ENCODE measurements at places on chromosomes 4 and X.
A peak's percentile ranks its signal among the peaks of the same experiment; 100 is the strongest.

GRCh38 chrX:135287266-135287823, 21.9 kb upstream of the ETDC start:
- no peak for DNase-seq

- DNase-seq, result peak; percentile 50
Observed at GRCh38 chr4:121277194-121278105, 103.4 kb downstream of the QRFPR start.

DNA sequence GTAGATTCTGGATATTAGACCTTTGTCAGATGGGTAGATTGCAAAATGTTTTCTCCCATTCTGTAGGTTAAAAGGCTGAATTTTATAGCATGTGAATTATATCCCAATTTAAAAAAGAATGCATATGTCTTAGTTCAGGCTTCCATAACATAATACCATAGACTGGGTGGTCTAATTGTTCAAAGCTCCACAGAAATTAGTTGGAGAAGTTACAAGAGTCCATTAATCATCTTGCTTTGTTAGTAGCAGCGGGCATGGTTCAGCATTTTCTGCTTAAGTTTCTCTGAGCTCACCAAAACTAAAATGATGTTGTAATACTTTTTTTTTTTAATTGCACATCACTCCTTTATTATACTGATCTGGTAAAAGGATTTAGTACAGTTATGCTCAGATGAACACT, 1.8 kb downstream of the PGAM4 start:
- DNase-seq, result no peak

DNA sequence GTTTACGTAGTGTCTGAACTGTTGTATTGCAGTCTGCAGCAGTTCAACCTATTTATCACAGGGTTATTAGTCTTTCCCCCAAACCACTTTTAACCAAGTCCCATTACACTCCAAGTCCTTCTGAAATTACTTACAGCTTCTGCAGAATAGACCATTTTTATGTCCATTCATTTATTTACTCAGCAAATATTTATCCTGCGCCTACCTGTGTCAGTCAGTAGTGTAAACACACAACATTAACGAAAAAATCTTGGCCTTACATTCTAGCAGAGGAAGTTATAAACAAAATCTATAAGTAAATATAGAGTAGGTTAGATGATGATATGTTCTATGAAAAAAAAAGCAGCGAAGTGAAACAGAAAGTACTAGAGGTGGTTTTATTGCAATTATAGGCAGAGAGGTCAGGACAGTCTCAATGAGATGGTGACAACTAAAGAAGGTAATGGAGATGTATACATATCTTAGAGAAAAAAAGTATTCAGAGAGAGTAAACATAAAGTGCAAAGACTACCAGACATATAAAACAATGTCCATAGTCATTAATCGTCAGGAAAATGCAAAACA, 534.7 kb downstream of the KCNIP4 start:
- no peak for DNase-seq

GRCh38 chrX:126342859-126343258, 176.8 kb upstream of the DCAF12L2 start:
- DNase-seq, result no peak

DNA sequence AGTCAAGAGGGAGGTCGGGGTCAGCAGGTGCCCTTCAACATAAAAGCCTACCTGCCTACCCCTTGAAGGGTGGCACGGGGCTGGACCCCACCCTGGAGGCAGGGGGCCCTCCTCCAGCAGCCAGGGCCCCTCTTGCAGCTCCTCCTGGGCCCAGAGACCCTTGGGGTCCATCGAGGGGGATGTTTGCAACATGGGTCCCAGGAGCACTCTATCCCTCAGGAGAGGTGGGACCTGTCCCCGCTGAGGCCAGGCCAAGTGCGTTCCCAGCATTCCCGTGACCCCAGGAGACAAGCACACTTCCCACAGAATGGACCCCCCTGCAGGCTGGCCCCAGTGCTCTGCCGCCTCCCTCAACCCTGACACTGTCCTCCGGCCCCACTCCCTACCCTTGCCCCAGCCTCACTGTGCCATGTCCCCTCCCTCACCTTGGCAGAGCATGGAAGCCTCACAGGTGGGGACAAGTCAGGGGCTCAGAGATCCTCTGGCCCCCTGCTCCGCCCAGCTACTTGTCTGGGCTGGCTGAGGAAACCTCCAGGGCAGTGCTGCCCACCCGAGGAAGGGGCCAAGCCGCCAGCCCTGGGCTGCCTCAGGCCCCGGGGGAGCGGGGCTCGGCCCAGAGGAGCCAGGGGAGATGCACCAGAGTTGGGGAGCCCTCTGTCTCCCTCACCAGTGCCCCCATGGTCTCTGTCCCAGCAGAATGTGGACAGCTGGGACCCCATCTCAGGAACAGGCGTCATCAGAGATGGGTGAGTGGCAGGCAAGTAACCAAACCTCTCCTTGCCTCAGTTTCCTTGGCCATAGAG, 2.2 kb downstream of the MXD4 start:
- DNase-seq, result no peak

DNA sequence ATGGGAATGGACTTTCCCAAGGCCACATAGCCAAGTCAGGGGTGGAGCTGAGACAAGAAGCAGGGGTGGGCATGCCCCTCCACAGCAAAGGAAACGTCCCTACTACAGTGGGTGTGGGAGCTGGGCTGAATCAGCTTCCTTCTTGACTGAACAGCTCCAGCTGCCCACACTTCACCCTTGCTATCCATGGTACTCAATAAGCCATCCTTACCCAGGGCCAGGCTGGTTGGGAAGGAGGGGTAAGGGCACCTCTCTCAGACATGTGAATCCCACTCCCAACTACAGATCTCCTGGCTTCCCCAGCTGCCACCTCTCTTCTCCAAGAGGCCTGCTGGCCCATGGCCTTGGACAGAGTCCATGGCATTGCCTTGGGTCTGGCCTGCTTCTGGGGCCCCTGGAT, 21.0 kb downstream of the LAS1L start:
- DNase-seq, result no peak

DNA sequence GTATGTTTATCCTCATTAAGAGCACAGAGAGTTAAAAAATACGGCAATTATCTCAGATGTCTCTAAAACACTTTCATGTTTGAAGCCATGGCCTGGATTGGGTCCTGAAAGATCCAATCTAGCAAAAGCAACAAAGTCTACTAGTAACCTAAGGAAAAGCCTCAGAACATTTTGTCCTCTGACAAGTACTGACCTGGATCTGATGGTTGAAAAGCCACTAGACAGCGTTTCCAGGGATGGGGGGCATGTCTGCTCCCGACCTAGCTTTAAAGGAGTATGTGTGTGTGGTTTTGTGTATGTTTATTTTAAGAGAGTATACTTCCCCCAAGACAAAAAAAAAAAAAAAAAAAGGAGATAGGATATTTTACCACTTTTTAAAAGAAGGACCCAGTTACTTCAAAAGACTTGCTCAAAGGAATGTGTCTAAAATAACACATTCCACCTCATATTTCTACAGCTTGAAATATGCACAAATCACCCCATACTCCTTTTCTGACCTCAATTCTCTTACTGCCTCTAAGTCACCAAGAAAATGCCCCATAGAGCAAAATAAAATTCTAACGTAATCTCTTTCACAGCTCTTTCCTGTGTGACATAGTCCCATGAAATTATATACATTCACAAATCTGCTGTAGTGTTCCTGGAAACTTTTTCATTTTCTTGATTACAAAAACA, 189.0 kb upstream of the TTC29 start:
- DNase-seq, result no peak

Measured in activated CD4-positive, alpha-beta T cell treated with anti-CD3 and anti-CD28 coated beads, Interleukin-2, amount 10 ng/mL, durations not matched to agents 24 days and 14 days (primary cell).